AG20443 (cell line): ENCODE measurements at places on chromosomes 12 and 14.
A peak's percentile ranks its signal among the peaks of the same experiment; 100 is the strongest.

DNA sequence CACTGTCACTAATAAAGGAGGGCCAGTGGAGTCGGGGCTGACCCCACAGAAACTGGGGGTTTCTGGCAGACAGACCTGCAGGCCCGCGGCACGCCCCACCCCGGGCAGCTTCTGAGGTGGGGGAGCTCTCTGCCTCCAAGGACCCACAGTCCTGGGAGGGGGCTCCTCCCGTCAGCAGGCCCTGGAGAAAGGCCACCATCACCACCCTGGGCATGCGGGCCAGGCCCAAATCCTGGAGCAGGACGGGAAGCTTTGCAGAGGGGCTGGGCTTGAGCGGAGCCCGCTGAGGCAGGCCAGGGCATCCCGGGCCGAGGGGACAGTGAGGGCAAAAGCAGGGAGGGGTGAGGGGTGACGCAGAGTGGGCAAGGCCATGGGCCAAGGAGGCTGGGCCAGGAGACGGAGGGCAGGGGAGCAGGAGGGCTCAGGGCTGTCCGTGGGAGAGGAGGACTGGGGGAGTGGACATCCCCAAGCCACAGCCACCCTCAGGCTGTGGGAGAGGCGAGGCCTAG lies 11.1 kb upstream of the GPR132 start:
- no peak for DNase-seq

DNA sequence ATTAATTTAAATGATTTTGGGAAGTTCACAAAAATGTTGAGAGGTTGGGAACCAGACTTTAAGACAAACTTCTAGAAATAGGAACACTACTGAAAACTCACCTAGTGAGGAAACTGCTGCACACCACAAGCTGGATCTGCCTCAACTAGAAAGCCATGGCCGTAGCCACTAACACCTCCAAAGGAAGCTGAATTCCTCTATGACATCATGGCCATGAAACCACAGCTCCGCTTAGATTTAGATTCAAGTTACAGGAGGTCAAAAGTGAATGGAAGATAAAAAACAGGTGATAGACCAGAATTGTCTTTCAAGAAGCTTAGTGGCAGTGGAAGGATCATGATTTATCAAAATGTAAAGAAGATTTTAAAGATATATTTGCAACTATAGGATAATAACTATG lies 208.8 kb upstream of the ALG10 start:
- DNase-seq, result no peak

DNA sequence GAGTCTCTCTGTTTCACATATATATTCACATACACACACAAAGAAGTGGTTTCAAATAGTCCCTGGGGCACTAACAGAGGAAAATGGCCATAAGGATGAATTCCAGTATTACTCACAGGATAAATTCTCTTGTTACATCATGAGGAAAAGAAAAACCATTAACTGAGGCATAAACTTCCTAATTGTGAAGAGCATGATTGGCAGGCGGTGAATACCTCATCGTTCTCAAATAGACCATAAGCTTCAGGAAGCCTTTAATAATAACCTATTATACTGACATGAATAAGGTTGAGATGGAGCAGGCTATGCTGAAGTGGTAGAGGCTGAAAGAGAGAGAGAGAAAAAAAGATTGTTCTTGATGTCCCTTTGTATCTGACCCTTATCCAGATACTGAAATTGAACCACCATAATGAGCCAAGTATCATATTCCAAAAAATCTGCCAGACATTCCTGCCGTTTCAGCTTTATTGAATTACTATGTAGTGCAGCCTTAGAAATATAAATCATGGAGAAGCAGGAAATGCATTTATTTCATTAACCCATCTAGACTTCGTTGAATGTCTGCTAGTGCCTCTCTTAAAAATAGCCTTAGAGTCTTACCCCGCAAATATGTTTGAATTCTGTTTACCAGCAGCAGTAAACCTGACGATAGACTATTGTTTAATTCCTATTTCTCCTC lies 86.8 kb downstream of the NUAK1 start:
- DNase-seq, result no peak

- peak; percentile 84 for DNase-seq
Observed at GRCh38 chr12:95218150-95219133, 835 bp downstream of the VEZT start.
